NB4 (cell line): ENCODE measurements at places on chromosomes 12 and 14.

GRCh38 chr12:121892673-121893561 is 4.3 kb downstream of the PSMD9 start:
- no peak for DNase-seq

DNA sequence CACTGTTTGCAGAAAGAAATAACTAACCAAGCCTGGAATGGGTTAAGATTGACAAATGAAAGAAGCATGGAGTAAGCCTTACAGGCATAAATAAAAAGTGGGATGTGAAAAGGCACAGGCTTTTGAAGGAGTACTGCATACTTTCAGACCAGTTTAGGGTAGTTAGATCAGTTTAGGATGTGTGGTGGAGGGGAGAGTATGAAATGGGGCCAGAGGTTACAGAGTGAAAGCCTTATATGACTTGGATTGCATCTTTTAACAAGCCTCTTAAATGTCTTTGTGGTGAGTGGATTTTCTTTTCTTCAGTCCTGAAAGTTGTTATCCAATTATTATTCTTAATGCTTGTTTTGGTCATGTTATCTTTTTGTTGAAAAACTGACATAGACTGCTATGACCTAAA is 52.2 kb upstream of the TRHDE start:
- no peak for DNase-seq

DNA sequence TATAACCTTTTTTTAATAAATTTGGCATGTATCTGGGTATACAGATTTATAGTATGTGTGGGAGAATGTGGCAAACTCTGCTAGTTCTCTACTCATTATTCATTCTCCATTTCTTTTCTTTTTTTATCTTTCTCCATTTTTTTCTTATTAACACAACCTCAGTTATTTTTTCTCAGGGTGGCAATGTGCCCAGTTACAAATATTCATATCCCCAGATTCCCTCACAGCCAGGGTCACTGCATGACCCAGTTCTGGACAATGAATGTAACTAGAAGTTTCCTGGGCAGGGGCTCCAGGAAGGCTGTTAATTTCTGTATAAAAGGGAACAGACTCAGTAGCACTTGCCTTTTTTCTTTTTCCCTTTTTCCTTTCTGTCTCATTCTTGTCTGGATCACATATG is 95.6 kb downstream of the VCPKMT start:
- no peak for DNase-seq

GRCh38 chr12:79690142-79690637 is 574 bp downstream of the PAWR start:
- DNase-seq: no peak

- no peak for DNase-seq
Measured at GRCh38 chr14:92658684-92659083, 89.7 kb downstream of the LGMN start.

- no peak for DNase-seq
Measured at GRCh38 chr12:71536939-71537622, 97.5 kb downstream of the LGR5 start.

- DNase-seq: peak; percentile 79
Measured at GRCh38 chr12:27176765-27177164, 67.3 kb upstream of the STK38L start.

DNA sequence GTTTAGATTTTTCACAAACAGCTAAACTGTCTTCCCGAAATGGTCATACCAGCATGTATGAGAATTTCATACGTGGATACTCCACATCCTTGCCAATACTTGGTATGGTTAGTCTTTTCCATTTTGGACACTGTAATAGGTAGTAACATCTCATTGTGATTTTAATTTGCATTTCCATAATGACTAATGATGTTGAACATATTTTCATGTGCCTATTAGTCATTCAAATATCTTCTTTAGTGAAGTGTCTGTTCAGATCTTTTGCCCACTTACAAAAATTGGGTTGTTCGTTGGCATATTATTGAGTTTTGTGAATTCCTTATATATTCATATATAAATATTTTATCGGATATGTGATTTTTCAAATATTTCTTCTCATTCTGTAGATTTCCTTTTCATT is 78.0 kb upstream of the GNG2 start:
- DNase-seq: no peak

- DNase-seq: no peak
Measured at GRCh38 chr14:29037411-29037810, 270.8 kb downstream of the FOXG1 start.

DNA sequence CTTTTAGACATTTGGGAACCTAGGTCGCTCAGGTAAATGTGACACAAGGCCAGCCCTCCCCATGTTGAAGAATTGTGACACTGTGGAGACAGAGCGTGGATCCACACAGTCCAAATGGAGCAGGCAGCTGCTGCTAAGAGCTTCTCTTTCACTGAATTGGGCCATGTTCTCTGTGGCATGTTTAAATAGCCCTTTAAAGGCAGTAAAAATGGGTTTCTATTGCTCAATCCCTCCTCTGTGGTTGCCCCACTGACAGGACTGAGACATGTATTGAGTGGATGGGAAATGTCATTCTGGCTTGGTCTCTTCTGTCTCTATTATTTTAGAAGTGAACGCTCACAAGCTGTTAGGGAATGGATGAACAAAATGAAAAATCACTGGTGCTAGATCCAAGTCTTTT is 84.0 kb upstream of the PRICKLE1 start:
- DNase-seq: peak; percentile 83

DNA sequence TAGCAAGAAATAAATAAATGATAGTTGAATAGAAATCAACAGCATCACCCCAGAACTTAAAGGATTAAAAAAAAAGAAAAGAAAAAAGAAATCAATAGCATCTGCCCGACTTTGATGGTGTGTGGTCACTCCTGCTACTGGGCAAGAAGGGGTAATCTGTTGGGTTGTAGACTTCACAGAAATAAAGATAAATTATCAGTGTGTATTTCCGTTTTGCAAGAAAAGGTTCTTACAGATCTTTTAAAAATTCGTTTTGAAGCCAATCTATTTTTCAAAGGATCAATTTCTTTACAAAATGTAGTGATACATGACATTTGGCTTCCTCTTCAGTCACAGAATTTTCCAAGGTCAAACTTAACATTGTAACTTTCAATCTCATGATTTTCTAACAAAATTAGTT is 448.9 kb upstream of the FAR2 start:
- DNase-seq: no peak

DNA sequence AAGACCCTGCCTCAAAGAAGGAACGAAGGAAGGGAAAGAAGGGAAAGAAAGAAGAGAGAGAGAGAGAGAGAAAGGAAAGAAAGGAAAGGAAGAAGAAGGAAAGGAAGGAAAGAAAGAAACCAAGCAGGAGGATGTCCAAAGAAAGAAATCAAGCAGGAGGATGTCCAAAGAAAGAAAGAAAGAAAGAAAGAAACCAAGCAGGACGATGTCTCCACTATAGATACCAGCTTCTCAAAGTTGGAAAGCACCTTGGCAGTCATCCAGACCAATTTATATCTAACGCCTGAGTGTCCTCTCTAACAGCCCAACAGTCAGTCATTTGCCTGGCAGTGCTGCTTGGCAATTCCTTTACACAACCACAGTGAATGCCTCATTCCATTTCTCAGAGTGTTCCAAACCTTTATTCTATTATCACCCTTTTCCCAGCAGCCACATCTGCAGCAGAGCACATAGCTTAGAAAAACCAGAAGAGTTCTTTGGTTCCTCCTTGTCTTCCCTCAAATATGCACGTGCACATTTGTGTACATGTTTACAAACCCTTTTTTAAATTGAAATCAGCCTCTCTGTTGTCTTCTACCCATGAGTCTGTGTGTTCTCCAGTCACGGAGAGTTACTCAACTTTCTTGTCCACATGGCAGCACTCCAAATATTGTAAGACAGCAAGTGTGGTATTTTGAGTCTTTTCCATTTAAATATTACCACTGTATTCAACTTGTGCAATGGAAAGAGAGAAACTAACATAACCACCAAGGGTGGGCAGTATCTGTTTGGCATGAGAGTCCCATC is 138.4 kb downstream of the STXBP6 start:
- no peak for DNase-seq

DNA sequence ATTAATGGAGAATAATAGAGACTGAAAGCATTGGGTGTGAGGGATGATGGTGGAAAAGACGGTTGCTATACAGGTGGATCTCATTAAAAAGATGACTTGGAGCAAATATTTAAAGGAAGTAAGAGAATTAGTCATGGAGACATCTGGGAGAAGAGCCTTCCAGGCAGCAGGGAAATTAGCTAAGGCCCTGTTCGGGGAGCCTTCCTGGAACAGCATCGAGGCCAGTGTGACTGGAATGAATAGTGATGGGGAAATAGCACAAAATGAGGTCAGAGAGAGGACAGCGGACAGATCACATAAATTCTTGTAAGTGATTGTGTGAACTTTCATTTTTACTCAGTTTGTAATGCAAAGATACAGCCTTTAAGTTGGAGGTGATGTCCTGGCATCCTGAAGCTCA is 842.3 kb downstream of the SLC6A15 start:
- no peak for DNase-seq

DNA sequence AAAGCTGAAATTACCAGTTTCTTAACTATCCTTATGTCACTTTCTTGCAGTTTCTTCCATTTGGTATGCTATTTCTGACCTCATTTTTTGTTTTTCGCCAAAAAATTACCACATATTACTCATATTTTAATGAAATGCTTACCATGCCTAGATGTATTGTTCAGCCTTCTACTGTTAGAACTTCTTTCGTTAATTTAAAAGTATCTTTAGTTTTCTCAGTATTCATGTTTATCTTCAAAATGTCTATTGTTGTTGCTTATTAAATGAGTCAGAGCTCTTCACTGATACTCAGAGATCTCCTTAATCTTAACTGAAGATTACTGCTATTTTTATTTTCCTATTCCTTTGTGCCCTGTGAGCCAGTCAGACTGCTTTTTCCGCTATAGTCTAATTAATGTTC is 20.5 kb downstream of the RAP1B start:
- no peak for DNase-seq

GRCh38 chr14:37669242-37669641 is 73.8 kb downstream of the TTC6 start:
- DNase-seq: no peak

DNA sequence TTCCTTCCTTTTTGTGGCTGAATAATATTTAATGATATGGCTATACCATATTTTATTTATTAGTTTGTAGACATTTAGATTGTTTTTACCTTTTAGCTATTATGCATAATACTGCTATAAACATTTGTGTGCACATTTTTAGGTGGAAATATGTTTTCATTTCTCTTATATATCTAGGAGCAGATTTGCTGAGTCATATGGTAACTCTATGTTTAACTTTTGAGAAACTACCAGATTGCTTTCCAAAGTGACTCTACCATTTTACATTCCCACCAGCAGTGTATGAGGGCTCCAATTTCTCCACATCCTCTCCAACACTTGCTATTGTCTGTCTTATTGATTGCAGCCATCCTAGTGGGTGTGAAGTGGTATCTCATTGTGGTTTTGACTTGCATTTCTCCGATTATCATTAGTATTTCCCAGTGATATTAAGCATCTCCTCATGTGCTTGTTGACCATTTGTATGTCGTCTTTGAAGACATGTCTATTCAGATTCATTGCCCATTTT is 160.2 kb downstream of the KICS2 start:
- no peak for DNase-seq

- DNase-seq: no peak
Measured at GRCh38 chr14:68952531-68953195, 26.4 kb downstream of the ACTN1 start.

- DNase-seq: no peak
Measured at GRCh38 chr14:88750945-88751344, 41.8 kb downstream of the EML5 start.

- DNase-seq: no peak
Measured at GRCh38 chr12:21521541-21521940, 4.6 kb upstream of the SPX start.

GRCh38 chr12:97805146-97805545 is 342.5 kb downstream of the RMST start:
- DNase-seq: no peak

DNA sequence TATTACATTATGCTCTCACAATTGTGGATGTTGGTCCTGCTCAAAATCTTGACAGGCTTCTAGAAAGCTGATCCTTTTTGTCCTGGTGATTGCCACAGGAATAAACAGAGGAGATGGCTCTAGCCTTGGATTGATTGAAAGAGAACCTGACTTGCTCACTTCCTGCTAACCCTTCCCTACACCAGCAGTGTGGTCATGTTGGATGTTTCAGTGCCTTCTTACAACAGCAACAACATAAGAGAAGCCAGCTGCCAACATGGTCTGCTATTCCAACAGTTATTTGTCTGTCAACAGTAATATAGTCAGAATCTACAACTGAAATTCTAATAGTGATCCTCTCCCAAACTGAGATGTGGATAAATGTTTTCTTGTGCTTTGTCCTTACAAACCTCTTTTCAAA is 311.6 kb upstream of the DIO2 start:
- no peak for DNase-seq

GRCh38 chr12:117101953-117102799 is 3.0 kb upstream of the TESC start:
- DNase-seq: no peak

- DNase-seq: no peak
Measured at GRCh38 chr12:69129564-69129963, 109.8 kb upstream of the CPSF6 start.

DNA sequence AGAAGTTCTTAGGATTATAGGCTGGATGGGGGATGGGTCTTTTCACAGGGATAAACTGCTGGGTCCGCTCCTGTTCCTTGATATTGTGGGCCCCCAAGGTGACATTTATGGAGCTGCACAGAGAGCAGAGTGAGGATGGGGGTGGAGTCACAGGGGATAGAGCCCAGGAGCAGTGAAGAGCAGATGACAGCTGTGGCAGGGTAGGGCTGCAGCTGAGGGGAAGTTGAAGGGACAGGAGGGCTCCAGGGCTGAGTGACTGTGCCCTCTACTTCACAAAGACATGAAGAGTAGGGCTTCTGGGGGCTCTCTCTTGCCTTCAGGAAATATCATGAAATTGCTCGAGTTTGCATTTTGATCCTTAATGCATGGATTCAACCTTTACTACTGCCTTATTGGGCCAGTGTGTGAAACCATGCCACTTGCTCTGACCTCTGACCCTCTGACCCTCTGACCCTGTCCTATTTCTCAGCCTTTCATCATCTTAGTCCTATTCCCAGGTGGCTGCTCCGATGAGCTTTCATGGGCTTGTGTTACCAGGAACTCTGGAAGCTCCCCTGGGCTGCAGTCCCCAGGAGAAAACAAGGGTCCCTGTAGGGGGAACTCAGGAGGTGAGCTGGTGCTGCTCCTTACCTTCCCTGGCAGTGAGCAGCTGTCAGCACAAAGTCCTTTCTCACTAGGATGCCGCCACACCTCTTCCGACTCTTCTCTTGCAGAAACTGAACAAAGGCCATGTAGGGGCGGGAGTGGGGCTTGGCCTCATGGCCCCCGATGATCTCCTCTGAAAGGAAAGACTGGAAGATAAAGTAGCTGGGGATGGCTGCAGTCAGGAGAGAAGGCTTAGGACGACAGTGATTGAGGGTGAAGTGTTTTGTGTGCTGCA is 1.6 kb downstream of the GZMH start:
- DNase-seq: peak; percentile 55
